Right lobe of liver (tissue), 6 donors: ENCODE measurements at places on chromosomes 1 and 21.

DNA sequence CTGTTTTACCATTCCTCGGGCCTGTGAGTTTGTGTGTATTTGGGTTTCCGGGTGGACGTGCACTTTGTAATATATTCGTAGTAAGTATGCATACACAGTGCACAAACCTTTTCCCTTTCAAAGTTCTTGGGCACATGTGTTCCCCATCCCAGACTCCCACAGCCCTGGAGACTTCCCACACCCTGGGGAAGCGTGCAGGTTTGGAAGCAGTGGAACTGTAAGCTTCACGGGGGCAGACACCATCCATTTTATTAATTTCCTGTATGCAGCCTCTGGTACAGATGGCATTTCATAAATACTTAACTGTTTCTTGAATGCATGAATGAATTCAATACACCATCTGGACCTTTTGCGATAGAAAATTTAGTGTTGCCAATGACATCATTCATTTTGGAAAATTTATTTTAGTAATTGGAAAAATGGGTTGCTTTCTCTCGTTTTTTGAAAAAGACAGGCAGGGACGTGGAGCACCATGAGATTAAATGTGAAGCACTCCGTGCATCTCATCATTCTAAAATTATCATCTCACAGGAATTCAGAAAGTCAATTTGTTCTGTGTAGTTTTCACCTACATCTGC is 10.8 kb downstream of the ETS2 start:
- no peak for DNase-seq

DNA sequence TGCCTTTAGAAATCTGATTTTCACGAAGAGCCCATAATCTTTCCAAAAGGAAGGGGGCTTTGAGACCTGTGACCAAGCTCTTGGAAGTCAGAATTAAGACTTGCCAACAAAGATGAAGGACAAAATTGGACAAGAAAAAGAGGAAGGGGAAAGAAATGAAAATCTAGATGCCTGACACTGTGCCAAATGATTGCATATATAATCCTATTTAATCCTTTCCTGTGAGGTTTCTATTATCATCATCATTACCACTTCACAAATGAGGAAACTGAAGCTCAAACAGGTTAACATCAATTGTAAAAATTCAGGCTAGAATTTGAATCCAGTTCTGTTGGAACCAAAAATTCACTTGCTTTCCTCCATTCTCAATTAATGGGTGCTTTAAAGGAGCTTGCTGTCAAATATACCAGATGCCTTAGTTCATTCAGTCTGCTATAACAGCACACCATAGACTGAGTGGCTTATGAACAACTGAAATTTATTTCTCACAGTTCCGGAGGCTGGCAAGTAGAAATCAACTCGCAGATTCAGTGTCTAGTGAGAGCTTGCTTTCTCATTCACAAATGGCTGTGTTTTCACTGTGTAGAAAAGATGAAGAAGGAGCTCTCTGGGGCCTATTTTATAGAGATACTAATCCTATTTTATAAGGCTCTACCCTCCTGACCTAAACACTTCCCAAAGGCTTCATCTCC is 197.5 kb upstream of the ST6GALNAC5 start:
- no peak for DNase-seq

- DNase-seq: no peak
Measured at GRCh38 chr1:214006845-214007244, 19.1 kb downstream of the PROX1 start.

DNA sequence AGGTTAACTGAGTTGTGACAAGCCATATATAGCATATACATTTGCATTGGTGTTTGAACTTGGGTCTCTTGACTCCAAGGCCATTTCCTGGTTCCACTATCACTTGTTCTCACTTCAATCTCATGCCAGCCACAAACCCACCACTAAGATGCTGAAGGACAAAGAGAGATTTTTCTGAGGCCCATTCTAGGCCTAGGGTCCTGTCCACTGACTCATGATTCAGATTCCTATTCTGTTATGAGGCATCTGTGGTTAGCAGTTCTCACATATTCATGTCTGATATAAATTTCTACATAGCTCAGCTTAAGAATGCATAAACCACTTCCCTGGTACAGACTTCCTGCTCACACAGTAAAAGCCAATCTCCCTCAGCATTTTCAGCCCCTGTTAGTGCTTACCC is 326.1 kb upstream of the BEND5 start:
- no peak for DNase-seq

- no peak for DNase-seq
Measured at GRCh38 chr1:23421753-23422240, 2.8 kb downstream of the TCEA3 start.

- peak; percentile 69 for DNase-seq
Measured at GRCh38 chr1:1889847-1890505, 911 bp downstream of the GNB1 start.
